ENCODE measurements at places on chromosomes 2 and 18. TPM values are rescaled to one million over a fixed set of nuclear protein-coding genes. Genes with fewer than 3 reads are reported as not detected.

GRCh38 chr2:196630531-196630930, 9.0 kb upstream of the CCDC150 start:
- no peak for DNase-seq

DNA sequence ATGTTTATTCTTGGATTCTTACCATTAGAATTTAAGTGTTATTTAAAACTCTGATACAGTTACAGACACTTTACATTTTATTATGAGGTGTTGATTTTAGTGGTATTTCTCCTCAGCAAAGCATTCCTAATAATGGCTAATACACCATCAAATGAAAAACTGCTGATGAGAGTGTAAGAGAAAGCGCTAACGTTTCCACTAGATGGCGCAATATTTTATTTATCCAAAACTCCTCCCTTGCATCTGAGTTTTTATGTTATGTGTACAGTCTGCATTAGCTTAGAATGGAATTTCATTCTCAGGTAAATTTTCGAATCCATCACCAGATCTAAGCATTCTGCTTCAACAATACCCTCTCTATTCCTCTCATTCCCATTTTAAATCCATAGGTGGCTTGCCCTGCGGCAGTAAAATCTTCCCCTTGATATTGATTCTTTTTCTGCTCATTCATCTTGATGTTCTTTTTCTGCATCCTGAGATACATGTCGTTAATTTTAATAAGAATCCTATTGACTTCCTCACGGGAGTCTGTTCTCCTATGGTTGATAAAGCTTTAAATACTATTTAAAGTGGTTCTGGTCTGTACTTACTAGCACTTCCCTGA, 53.9 kb downstream of the PRKRA start:
- DNase-seq = no peak

DNA sequence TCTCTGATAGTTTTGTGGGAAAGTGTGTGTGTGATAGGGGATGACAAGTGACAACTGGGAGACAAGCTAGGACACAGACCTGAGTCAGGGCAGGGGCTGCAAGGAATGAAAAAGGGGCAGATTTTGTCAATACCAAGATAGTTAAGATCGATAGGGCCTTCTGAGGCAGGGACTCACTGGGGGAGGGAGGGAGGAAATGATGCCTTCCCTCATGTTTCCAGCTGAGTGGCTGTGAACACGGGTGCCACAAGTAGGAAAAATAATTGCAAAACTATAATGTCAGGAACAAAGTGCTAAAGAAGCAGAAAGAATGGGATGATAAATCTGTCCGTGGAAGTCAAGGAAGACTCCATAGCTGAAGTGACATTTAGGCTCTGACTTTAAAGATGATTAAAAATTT, 24.2 kb downstream of the CDH2 start:
- DNase-seq = no peak

DNA sequence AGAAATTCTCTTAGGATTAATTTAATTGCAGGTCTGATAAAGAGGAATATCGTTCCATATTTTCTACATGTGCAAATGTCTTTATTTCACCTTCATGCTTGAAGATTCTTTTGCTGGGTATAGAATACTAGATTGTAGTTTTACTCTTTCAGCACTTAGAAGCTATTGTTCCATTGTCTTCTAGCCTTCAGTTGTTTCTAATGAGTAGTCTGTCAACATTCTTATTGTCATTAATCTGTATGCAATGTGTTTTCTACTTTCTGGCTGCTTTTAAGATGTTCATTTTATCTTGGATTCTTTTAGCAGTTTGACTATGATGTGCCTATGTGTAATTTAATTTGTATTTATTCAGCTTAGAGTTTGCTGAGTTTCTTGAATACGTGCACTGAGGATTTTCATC, 64.3 kb upstream of the ZNF385B start:
- no peak for DNase-seq

DNA sequence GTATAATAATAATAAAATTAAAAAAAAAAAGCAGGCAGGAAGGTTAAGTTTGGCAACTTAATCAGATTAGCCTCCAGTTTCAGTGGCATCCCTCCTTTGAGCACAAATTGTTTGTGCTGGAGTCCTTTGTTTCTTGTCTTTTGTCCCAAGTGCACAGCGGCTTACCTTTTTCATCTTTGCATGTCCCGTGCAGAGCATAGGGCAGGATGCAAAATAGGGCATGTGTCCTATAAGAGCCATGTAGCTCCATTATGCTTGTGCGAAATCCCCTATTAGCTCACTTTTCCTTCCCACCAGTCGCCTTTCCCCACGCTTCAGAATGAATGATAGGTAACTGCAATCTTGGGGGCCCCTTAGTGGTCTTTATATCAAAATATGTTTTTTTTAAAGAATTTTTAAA, 216.8 kb downstream of the TSN start:
- no peak for DNase-seq

- DNase-seq = no peak
These were observed 2.5 kb upstream of the GBX2 start for GRCh38 chr2:236170590-236171165.

DNA sequence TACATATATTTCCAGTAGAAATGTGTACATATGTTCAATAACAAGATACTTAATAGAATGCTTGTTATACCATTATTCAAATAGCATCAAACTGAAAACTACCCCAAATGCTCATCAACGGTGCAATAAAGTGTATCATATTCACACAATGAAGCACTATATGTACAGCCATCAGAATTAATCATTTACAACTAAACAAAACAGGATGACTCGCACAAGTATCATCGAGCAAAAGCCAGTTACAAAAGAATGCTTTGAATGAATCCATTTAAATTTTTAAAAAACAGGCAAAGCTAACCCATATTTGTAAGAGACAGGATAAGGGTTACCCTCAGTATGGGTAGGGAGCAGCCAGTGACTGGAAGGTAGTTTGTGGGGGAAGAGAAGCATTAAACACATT, 132.8 kb upstream of the PDE1A start:
- DNase-seq = no peak

- DNase-seq = no peak
These were observed 36.6 kb upstream of the VIT start for GRCh38 chr2:36659872-36660312.

GRCh38 chr2:156435396-156435717, 822 bp upstream of the GPD2 start:
- DNase-seq = no peak

GRCh38 chr2:180707884-180708205, 272.6 kb upstream of the UBE2E3 start:
- no peak for DNase-seq

GRCh38 chr2:6723865-6724604, 141.7 kb downstream of the CMPK2 start:
- no peak for DNase-seq

DNA sequence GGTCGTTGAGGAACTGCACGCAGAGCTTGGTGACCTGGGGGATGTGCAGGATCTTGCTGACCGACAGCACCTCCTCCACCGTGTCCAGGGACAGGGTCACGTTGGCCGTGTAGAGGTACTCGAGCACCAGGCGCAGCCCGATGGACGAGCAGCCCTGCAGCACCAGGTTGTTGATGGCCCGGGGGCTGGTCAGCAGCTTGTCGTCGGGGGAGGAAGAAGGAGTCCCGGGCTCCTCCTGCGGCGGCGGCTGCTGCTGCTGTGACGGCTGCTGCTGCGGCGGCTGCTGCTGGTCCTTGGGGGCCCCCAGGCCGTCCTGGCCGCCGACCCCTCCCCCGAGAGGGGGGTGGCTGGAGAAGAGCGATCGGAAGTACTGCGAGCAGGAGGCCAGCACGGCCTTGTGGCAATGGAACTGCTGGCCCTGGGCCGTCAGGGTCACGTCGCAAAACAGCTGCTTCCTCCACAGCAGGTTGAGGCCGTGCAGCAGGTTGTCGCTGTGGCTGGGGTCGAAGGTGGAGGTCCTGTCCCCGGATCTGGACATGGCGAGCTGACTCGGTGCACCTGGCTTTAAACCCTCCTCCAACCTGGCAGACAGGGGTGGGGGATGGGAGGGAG, 2.7 kb downstream of the KLHL14 start:
- no peak for DNase-seq

- DNase-seq = no peak
These were observed 52.0 kb downstream of the GYPC start for GRCh38 chr2:126707941-126708340.

GRCh38 chr2:40361478-40361877, 90.4 kb downstream of the SLC8A1 start:
- no peak for DNase-seq

GRCh38 chr2:127106457-127106990, 430 bp downstream of the BIN1 start:
- DNase-seq = no peak

DNA sequence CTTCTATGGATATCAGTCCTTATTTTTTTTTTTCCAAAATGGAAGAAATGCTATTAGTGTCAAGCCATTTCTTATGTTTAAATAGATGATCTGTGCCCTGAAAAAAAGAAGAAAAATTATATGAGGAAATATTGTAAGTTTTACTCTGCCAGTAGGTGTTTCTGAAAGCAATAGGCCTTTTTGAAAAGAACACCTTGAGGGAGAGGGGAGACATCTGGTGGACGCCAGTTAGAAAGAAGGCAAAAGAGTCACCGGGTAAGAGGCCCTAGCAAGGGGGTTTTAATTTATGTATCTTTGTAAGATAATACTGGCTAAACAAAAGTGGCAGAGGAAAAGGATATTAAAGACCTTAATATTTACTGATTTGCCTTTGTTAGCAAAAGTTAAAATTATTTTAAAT, 56.1 kb downstream of the DYNAP start:
- DNase-seq = no peak

DNA sequence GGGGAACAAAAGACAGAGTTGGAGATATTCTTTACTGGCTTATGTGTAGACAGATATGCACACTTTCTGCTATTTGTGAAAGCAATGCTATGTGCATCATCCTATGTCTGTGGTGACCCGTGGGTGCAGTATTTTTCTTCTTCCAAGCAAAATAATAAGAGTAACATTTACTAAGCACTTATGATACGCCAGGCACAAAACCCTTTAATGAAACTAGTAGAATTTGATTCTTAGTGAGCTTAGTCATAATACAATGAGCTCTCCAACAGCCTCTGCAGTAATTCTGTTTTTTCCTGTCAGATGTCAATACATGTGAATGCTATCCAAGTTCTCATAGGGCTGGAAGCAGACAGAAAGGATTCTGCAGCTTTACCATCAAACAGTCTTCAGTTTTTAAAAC, 130.6 kb downstream of the RAD51AP2 start:
- DNase-seq = no peak

- peak; percentile 33 for DNase-seq
These were observed 10.8 kb downstream of the SIX3 start for GRCh38 chr2:44952143-44952805.

GRCh38 chr2:118609138-118609537, 238.3 kb downstream of the EN1 start:
- no peak for DNase-seq

DNA sequence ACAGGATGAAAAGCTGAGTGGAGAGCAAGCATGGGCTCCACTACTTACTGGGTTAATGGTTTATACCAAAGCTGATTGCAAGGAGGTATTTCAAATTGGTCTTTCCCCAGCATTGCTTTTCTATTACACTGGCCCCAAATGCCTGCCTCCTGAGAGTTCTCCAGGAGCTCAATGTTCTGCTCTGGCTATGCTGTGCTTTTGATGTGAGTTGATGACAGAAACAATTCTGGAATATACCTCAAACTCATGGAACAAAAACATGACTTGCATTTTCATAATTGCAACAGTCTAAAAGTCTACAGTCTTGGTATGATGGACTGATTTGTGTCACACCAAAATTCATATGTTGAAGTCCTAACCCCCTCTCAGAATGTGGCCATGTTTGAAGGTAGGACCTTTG, 258.0 kb downstream of the CDH20 start:
- no peak for DNase-seq

GRCh38 chr2:222730366-222730999, 59.0 kb downstream of the MOGAT1 start:
- no peak for DNase-seq

DNA sequence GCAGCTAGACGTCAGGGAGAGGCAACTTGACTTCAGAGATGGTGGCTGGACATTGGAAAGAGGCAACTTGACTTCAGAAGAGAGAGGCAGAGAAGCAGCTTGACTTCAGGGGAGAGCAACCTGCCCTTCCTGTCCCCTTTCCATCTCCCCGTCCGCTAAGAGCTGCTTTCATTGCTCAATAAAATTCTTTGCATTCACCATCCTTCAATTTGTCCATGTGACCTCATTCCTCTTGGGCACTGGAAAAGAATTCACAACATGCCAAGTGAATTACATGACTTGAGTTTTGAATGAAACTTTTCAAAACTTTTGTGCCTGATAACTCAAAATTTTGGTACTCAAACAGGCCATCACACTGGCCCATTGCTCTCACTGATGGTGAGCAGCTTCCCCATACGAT, 158.9 kb downstream of the DPP4 start:
- no peak for DNase-seq

GRCh38 chr2:74778381-74779264, 55.3 kb upstream of the HK2 start:
- DNase-seq = peak; percentile 91

- no peak for DNase-seq
These were observed 107.8 kb upstream of the LTBP1 start for GRCh38 chr2:32838949-32839348.

DNA sequence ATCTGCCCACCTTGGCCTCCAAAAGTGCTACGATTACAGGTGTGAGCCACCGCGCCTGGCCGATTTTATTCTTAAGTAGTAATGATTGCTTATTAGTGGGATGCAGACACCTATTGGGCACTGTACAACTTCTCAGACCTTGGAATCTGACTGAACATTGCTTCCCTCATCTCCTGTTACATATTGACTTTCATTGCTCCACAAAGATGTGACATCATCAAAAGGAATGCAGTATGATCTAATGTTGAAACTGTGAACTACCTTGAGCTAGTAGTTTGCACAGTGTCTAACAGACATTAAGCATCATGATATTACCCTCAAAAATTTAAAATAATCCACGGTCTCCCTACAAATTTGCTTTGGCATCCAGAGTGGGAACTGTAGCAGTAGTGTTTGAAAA, 109.8 kb upstream of the SIX2 start:
- no peak for DNase-seq

DNA sequence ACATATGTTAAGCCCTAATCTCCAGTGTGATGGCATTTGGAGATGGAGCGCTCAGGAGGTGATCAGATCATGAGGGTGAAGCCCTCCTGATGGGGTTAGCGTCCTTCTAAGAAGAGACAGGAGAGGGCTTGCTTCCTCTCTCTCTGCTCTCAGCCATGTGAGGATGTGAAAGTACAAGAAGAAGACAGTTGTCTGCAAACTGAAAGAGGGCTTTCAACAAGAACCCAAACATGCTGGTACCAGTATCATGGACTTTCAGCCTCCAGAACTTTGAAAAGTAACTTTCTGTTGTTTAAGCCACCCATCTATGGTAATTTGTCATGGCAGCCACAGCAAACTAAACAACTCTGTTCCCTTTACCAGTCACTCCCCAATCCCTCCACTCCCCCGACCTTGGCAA, 47.4 kb downstream of the CACNB4 start:
- no peak for DNase-seq

CCDC74B gene
- 23.8 TPM for polyA plus RNA-seq

PKDCC gene
- polyA plus RNA-seq = 97.5 TPM

MC5R gene
- 0.42 TPM for polyA plus RNA-seq

ABHD1 gene
- polyA plus RNA-seq = 2.9 TPM

FAHD2A gene
- 39.7 TPM for polyA plus RNA-seq

KIAA2012 gene
- 4.8 TPM for polyA plus RNA-seq

USP34 gene
- 137 TPM for polyA plus RNA-seq

ARHGEF33 gene
- 4.7 TPM for polyA plus RNA-seq

NEU2 gene
- not detected for polyA plus RNA-seq

PUM2 gene
- 61.2 TPM for polyA plus RNA-seq

UGT1A6 gene
- not detected for polyA plus RNA-seq

VWA3B gene
- 5.9 TPM for polyA plus RNA-seq

DSEL gene
- polyA plus RNA-seq = 21.2 TPM

NFATC1 gene
- 7.8 TPM for polyA plus RNA-seq

Measured in spinal cord (tissue), 10 donors.